Skeletal muscle cell (primary cell): ENCODE measurements at places on chromosomes 7 and 10.

GRCh38 chr7:74376256-74377036, 77.3 kb upstream of the GTF2IRD1 start:
- no peak for DNase-seq

- DNase-seq: no peak
These were observed 349.2 kb downstream of the HGF start for GRCh38 chr7:81420526-81421226.

- no peak for DNase-seq
These were observed 203.9 kb upstream of the PCLO start for GRCh38 chr7:83366629-83367028.

- no peak for DNase-seq
These were observed 137.6 kb upstream of the RET start for GRCh38 chr10:42939237-42939636.

DNA sequence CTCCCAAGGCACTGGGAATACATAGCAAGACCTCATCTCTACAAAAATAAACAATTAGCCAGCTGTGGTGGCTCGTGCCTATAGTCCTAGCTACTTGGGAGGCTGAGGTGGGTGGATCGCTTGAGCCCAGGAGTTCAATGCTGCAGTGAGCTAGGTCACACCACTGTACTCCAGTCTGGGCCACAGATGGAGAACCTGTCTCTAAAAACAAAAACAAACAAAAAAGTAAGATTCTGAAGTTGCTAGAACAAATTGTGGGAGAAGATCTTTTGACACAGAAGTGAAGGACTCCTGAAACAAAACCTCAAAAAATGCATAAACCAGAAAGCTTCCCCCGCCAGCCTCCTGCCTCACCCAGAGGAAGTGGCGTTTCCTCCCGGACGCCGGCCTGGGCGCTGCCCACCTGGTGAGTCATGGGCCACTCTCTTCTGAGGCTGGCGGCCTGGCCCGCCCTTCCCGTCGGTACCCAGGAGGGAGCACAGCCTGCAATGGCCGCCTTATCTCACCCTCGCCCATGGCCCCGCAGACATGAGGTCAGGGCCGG, 25.4 kb upstream of the ELN start:
- DNase-seq: no peak

DNA sequence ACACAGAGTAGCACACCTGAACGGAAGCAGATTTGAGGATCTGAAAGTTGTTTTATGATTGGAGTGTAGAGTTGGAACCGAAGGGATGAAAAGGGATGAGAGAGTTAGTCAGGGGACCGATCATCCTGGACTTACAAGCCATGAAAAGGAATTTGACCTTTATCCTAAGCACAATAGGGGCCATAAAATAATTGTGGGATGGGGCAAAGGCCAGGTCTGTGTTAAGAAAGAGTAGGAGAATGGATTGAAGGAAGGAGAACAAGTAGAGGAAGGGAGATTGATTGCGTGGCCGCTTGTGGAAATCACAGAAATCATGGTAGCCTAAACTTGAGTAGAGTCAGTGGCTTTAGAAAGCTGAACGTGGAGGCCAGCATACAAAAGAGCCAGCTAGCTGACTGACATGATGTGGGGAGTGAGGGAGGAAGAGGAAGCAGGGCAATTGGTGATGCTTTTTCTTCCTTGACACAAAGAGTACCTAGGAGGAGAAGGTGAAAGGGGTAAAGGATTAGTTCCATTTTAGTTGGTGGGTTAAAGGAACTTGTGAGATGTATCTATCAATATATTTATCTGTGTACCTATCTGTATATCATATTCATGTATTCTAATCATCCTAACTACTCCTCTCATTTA, 67.1 kb upstream of the RPA3 start:
- DNase-seq: no peak

DNA sequence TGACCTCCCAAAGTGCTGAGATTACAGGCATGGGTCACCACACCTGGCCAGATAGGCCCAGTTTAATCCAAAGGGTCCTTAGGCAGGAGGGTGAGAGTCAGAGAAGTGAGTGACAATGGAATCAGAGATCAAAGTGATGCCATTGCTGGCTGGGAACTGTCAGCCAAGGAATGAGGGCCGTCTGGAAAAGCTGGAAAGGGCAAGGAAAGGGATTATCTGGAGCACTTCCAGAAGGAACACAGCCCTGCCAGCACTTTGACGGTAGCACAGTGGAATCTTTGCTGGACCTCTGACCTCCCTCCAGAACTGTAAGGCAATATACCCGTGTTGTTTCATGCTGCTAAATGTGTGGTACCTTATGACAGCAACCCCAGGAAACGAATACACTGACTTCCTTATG, 11.3 kb upstream of the TAS2R40 start:
- no peak for DNase-seq

- no peak for DNase-seq
These were observed 692.9 kb downstream of the LRMDA start for GRCh38 chr10:76124280-76124679.

- no peak for DNase-seq
These were observed 23.0 kb upstream of the SNX13 start for GRCh38 chr7:17963281-17963680.

DNA sequence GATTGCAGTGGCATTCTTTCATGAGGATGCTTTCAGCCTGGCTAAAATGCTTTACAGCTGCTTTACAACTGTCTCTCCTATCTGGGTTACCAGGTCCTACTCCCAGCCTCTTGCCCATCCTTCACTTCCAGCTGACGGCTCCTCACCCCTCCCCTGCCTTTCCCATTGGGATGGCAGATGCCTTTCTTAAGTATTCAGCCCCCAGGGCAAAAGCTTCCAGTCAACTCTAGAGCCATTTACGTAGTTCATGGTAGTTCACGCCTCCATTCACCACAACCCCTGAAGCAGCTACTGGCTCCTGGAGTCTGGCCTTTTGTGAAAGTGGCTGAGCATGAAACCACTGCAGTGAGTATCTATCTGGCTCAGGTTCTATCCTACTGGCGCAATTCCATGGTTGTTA, 17.2 kb upstream of the BMPER start:
- DNase-seq: no peak

- DNase-seq: no peak
These were observed 4.8 kb upstream of the PTPN12 start for GRCh38 chr7:77532247-77532646.

GRCh38 chr10:44009891-44010632, 361.4 kb upstream of the ZNF32 start:
- DNase-seq: no peak

- DNase-seq: no peak
These were observed 322.4 kb upstream of the GHITM start for GRCh38 chr10:83816942-83817341.

- DNase-seq: no peak
These were observed 194.1 kb downstream of the INHBA start for GRCh38 chr7:41508755-41509154.

- DNase-seq: no peak
These were observed 127.9 kb upstream of the SLC13A1 start for GRCh38 chr7:123327661-123328060.

- DNase-seq: no peak
These were observed 132.2 kb upstream of the FAM20C start for GRCh38 chr7:60017-60675.
